Activated naive CD8-positive, alpha-beta T cell treated with anti-CD3 and anti-CD28 coated beads, Interleukin-2, amount 50 U/mL, for 24 hours (primary cell): ENCODE measurements at places on chromosomes 12 and 14.

DNA sequence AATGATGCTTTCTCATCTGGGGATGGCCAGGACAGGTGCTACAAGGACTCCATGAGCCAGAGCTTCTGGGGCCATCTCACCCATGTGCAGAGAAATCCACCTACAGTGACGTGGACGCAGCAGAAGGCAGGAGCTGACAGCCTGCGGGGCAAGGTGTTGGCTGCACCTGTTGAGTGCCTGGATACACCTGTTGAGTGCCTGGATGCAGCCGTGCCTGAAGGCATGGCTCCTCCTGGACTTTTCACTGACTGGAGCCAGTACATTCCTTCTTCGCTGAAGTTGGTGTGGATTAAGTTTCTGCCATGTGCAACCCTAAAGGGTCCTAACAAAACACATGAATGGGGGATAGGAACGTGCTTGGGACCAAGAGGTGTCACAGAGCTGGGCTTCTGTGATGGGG lies 7.4 kb upstream of the DIO3 start:
- DNase-seq = no peak

DNA sequence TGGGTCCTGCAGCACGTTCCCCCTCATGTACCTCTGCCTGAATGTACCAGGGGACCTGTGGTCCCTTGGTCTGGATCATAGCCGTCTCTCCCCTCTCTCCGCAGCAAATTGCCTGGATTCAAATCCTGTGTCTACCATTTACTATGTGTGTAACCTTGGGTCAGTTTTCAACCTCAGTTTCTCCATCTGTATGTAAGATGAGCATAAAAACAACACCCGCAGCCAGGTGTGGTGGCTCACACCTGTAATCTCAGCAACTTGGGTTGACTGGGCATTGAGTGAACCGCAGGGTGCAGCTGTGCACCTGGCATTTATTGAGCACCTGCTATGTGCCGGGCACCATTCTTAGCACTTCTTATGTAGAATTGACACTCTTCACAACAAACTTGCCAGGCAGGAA lies 14.1 kb downstream of the CYP46A1 start:
- DNase-seq = no peak

GRCh38 chr12:49349266-49349665 lies 2.6 kb downstream of the DNAJC22 start:
- no peak for DNase-seq

DNA sequence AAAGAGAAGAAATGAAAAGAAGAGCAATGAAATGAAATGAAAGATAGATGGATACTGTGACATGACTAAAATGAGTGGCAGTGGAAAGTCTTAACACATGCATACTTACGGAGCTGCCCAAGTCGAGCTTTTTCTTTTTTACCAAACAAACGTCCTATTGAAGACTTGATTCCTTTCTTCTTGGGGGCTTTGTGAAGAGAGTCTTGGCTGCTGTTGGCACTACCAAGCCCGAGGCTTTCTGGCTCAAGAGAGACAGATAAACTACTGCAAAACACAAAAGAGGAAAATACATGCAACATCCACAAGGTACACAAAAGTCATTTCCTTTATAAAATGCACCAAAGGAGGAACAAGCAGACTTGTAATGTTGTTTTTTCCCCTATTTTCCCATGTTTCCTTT lies 261.2 kb downstream of the ACSS3 start:
- DNase-seq = no peak

DNA sequence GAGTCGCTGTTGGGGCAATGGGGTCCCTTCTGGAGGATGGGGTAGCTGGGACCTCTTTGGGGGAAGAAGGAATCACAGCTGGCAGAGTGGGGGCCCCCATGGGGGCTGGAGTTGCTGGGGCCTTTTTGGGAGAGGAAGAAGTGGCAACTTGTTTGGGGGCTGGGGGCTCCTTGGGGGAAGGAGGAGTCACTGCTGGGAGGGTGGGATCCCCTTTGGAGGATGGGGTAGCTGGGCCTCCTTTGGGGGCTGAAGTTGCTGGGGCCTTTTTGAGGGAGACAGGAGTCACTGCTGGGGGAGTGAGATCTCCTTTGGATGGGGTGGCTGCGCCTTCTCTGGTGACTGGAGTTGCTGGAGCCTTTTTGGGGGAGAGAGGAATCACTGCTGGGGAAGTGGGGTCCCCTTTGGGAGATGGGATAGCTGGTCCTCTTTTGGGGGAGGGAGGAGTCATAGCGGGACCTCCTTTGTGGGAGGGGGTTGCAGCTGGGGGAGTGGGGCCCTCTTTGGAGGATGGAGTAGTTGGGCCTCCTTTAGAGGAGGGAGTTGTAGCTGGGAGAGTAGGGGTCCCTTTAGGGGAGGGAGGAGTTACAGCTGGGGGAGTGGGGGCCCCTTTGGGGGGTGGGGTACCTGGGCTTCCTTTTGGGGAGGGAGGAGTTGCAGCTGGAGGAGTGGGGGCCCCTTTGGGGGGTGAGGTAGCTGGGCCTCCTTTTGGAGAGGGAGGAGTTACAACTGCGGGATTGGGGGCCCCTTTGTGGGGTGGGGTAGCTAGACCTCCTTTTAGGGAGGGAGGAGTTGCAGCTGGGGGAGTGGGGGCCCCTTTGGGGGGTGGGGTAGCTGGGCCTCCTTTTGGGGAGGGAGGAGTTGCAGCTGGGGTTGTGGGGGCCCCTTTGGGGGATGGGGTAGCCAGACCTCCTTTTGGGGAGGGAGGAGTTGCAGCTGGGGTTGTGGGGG lies 7.9 kb downstream of the NACA start:
- DNase-seq = no peak

GRCh38 chr14:54226103-54226502 lies 170.7 kb upstream of the CDKN3 start:
- DNase-seq = no peak

DNA sequence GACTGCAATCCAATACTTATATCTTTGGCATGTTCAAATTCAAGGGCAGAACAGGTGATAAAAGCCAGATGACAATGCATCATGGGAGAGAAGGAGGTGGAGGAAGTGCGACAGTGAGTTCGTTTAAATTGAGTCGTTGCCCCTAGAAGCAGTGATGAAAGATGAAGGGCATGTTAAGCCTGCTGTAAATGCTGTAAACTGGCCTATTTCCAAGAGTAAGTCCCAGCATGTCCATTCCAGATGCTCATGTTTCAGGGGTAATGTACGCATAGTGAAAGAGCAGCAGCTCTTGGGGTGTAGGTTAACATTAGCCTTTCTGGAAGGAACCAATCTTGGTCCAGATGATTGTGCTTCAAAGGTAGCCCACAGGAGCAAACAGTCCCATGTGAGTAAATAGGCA lies 97.1 kb downstream of the C2CD5 start:
- no peak for DNase-seq

- no peak for DNase-seq
Measured at GRCh38 chr14:95555053-95555452, 20.2 kb downstream of the GLRX5 start.

GRCh38 chr14:41403360-41403759 lies 203.3 kb upstream of the LRFN5 start:
- DNase-seq = no peak

GRCh38 chr12:89364058-89364457 lies 11.8 kb upstream of the DUSP6 start:
- DNase-seq = no peak

- DNase-seq = no peak
Measured at GRCh38 chr12:83408146-83408545, 721.4 kb downstream of the TMTC2 start.

GRCh38 chr12:102426599-102427542 lies 53.5 kb downstream of the IGF1 start:
- no peak for DNase-seq

DNA sequence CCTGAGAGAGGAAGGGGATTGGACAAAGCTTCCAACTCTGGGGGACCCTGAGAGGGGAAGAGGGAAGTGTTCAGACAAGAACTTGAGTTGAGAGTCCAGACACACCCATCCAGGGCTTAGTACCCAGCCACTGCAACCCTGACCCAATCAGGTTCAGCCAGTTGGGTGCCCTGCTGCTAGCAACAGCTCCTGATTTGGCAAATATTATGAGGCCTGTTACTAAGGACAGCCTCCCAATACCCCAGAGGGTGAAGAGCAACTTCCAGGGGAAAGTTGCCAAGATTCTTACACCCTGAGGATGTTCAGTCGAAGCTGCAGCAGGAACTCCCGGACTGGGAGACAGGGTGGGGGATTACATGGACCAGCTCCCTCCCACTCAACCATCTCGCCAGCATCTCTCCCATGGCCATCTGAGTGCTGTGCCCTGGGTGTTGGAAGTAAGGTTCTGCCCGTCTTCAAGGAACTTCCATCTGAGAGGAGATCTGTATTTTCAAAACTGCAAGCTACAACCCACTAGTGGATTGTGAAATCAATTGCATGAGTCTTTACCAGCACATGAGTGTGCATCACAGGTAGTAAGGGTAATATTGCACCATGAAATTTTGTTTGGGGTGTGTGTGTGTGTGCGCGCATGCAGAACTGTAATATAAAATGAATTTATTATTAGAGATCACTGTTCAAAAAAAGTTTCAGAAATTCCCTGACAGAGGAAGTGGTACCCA lies 11.5 kb upstream of the KRT78 start:
- DNase-seq = no peak

- DNase-seq = no peak
Measured at GRCh38 chr14:55832122-55832911, 252.3 kb downstream of the KTN1 start.
